ENCODE measurements at places on chromosomes 6 and 20. TPM values are rescaled to one million over a fixed set of nuclear protein-coding genes. Genes with fewer than 3 reads are reported as not detected.

DNA sequence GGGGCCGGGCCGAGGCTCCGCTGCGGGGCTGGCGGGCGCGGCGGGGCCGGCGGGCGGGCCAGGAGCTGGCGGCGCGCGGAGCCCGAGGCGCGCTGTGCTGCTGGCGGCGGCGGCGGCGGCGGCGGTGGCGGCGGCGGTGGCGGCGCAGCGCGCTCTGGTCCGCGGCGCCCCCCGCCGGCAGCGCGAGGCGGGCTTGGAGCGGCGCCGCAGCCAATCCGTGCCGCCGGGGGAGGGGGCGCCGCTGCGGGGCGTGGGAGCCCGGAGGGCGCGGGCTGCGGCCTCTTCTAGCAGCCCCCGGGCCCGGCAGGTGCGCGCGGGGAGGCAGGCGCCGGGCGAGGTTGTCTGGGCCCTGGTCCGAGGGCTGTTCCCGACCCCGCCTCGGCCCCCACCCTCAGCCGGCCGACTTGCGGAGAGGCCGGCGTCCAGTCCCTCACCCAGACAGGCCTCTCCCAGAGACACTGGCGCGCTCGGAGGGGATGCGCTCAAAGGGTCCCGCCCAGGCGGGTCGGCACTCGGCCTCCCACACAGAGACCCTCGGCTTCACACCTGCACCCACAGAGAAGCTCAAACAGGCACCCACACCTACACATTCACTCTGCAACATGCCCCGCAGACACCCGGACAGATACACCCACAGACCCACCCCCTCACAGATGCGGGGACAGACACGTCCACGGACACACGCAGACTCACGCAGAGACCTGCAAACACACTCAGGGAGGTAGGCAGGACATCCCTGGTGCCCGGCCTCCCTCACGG lies at the start of gene RIMS4:
Gene RIMS4 (minus strand): TSS at position 156 of the 759 bp plus-strand sequence. CDS start 275 bp downstream, outside the sequence.
- no peaks in the 10 kb centered on the region for H3K4me1 ChIP-seq
- H3K36me3 ChIP-seq = no peaks in the 10 kb centered on the region
- no peak for DNase-seq
- no peak within 1 kb of the TSS for H3K4me3 ChIP-seq

- peaks cover 11% of the 10 kb centered on the region for H3K4me1 ChIP-seq
- no peak overlapping the region for H3K4me3 ChIP-seq
- H3K27ac ChIP-seq = no peak overlapping the region
- H3K36me3 ChIP-seq = peaks cover 2% of the 10 kb centered on the region
- H3K27me3 ChIP-seq = no peaks in the 10 kb centered on the region
Measured at GRCh38 chr6:4008324-4009047, 70.5 kb downstream of the FAM217A start.

DNA sequence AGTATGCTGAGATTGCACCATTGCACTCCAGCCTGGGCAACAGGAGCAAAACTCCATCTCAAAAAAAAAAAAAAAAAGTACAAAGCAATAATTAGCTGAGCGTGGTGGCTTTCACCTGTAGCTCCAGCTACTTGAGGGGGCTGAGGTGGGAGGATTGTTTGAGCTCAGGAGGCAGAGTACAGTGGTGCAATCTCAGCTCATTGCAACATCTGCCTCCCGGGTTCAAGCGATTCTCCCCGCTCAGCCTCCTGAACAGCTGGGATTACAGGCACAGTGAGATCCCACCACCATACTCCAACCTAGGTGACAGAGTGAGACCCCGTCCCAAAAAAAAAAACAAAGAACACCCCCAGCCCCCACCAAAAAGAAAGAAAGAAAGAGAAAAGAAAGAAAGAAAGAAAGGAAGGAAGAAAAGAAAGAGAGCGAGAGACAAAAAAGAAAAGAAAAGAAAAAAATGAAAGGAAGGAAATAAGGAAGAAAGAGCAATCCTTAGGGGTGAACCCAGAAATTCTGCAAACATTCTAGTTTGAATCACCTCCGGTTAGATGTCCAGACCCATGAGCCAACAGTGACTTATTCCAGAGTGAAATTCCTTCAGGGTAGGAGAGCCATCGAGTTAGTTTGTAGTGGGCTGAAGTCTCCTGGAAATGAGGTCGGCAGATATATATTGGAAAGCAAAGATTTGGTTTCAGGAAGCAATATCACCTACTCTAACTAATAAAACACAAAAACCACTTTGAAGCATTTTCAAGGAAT lies 3.2 kb upstream of the RIPOR3 start:
- no peak for DNase-seq
- H3K27ac ChIP-seq = no peak overlapping the region
- no peak overlapping the region for H3K4me3 ChIP-seq
- no peaks in the 10 kb centered on the region for H3K4me1 ChIP-seq
- peaks cover 15% of the 10 kb centered on the region for H3K27me3 ChIP-seq

- H3K36me3 ChIP-seq = no peaks in the 10 kb centered on the region
- no peak for DNase-seq
- H3K27ac ChIP-seq = no peak overlapping the region
- H3K4me1 ChIP-seq = peaks cover 21% of the 10 kb centered on the region
Measured at GRCh38 chr6:14452567-14453527, 335.3 kb downstream of the CD83 start.

DNA sequence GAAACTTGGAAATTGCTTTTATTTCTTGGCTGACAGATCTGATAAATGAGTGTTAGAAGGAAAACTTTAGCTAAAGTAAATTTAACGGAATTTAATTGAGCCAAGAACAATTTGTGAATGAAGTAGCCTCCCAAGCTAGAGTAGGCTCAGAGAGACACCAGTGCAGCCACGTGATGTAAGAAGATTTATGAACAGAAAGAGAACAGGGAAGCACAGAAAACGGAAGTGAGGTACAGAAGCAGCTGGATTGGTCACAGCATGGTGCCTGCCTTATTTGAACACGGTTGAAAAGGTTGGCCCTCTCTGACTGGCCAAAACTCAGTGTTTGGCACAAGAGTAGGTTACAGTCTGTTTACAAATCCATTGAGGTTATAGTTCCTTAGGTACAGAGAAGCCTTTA lies 29.5 kb upstream of the IFNGR1 start:
- H3K27me3 ChIP-seq = peaks cover 7% of the 10 kb centered on the region
- H3K36me3 ChIP-seq = no peaks in the 10 kb centered on the region
- H3K4me1 ChIP-seq = no peaks in the 10 kb centered on the region
- H3K27ac ChIP-seq = no peak overlapping the region

DNA sequence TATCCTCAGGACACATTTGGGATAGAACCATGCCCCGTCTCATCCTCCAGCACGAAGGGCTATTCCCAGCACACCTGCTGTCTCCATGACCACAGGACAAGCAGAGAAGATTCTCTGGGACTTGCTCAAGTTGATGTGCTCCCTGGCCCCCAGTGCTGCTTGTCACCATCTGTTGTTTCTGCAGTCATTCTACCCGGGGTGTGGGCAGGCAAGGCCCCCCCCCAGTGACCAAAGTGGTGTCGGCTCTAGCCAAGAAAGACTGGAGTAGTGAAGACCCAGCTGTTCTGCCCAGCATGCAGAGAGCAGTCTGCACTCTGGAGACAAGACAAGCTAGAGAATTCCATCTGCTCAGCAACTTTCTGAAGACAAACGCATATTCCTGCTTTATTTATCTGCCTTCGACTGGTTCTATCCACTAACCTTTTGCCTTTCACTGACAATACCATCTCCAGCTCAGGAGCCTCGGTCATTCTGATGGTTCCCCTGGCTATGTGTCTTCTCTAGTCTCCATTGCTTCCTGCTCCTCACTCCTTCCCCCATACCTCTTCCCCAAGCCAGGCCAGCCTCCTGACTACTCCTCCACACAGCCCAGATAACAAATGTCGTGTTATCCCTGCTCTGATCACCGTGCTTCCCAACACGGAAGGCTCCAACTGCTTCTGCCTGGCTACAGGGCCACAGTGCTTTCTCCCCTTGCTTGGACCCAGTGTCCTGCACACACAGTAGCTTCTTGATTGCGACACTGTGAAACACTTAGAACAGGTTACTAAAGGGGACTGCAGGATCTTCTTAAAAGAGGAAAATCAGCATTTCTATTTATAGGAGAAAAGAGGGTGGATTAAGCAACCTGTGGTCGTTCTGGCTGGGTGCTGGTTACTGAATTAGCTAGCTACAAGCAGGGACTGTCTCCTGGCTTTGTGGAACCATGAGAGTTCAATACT lies 86.7 kb upstream of the EMILIN3 start:
- no peaks in the 10 kb centered on the region for H3K27me3 ChIP-seq
- H3K36me3 ChIP-seq = peaks cover 88% of the 10 kb centered on the region
- DNase-seq = no peak
- no peak overlapping the region for H3K27ac ChIP-seq
- H3K4me1 ChIP-seq = no peaks in the 10 kb centered on the region

KIF25 gene
- not detected for total RNA-seq
